Fibroblast of skin of abdomen (primary cell): ENCODE measurements at places on chromosomes 2 and 18.

DNA sequence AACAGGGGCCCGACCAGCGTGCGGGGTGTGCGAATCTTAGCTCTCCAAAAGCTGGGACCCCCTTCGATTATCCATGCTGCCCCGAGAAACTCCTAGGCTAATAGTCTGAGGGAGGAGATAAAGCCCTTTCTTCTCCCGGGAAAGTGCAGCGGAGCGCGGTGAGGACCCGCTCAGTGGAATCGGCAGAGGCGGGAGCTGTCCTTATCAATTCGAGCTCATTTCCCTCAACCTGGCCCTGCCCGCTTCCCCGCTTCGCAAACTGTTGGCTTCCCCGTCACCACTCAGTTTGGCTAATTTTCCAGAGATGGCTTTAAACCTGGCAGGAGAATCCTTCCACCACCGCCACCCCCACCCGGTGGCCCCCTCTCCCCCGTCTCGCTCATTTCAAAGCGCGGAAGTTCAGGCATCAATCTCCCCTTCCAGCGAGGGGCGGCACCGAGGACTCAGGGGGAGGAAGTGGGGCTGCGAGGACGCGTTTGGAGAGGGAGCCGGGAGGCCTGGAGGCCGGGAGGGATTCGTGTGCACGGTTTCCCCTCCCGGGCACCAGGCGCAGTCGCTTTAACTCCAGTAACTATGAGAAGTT, 1.6 kb downstream of the KLHL14 start:
- no peak for DNase-seq

- peak; percentile 37 for DNase-seq
Observed at GRCh38 chr2:182230561-182230960, 196.3 kb downstream of the PDE1A start.

DNA sequence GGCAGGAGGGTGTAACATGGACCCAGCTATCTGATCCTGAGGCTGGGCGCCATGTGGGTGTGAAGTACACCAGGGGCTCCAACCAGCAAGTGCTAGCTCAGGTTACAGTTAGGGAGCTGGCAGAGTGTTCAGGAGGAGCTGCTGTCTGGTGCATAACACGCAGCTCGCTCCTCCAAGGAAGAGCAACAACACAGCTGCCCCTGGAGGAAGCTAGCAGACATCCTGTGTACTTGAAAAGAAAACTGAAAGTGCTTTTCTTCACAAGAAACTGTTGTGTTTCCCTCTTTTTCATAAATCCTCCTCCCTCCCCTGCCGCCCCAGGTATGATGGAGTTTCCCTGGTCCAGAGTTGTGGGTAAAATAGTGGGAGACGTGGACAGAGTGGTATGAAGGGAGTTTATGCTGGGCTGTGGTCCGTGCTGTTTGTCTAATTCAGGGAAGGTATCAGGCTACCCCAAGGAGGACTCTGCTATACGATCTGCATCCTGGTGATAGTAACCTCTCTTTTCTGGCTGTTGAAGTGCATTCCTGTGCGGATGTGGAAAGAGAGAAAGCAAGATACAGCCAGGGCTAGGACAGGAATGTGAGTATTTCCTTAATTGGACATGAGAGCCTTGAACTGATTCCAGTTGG, 6.1 kb upstream of the LBH start:
- peak; percentile 90 for DNase-seq

GRCh38 chr2:70816726-70817125, 3.7 kb downstream of the CLEC4F start:
- DNase-seq, result no peak

DNA sequence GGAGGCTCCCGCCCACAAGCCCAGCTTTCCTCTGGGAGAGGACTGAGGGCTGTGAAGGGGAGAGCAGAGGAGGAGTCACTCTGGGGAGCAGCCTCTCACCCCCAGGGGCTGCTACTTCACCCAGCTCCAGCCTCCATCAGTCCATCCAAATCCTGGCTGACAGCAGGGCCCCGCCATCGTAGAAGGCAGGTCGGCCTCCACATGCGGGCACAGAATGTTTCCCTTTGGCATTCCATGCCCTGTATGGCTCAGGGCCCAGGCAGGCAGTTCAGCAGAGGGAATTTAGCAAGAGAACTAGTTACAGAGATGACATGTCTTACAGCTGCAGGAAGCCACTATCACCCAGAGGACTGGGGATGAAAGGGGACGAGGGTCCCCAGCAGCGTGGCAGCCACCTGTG, 6.4 kb upstream of the ODC1 start:
- DNase-seq, result no peak

GRCh38 chr2:76612764-76613163, 902.0 kb upstream of the GCFC2 start:
- no peak for DNase-seq

DNA sequence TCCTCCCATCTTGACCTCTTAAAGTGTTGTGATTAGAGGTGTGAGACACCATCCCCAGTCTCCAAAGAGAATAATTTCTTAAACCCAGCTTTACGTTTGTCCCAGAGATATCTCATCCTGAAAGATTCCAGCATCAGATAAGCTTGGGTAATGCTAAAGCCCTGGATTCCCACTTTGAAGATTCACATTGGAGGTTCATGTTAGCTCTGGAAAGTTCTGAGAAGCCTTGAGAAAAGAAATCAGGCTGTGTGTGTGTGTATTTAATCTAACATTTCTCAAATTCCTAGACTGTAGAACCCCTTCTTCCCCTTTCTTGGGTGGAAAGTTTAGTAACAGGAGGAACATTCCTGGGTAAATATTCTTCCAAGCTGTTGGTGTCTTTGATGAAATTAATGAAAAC, 18.0 kb downstream of the ZNF532 start:
- DNase-seq, result peak; percentile 53
